T-cell (primary cell): ENCODE measurements at places on chromosomes 11 and 22.

DNA sequence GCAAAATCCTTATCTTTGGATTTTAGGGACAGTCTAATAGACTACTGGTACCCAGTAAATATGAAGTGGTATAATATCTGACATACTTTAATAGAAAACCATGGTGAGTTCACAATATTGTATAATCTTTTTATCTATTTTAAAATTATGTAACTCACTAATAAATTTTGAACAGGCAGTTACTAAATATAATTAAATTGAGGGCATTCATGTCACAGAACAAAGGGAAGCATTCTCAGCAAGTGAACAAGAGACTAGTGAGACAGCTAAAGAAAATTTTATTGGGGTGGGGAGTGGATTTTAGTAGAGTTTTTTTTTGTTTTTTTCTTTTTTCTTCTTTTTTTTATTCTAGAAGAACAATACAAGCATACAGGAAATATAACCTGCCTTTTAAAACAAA lies 55.0 kb downstream of the DNAJC24 start:
- no peak for DNase-seq

- no peak for DNase-seq
Measured at GRCh38 chr11:10900681-10901415, 43.0 kb upstream of the ZBED5 start.

DNA sequence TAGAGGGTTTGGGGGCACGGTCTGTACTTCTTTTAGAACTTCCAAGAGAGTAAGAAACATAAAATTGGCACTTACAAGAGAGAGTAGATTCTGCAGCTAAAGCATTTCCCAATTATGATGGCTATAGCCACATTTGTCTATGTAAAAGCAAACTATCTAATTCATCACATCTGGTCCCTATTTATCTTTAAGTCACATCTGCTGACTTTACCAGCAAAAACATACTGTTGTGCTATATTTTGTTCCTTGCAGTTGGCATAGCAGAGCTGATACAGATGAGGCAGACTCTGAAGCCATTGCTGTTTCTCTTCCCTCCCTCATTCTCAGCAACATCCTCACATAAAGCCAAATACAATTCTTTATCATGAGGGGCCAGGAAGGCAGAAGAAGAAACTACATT lies 1533.5 kb upstream of the RAG2 start:
- no peak for DNase-seq

GRCh38 chr11:96062134-96062533 lies 138.2 kb upstream of the MTMR2 start:
- DNase-seq: no peak

GRCh38 chr11:34044664-34045485 lies 6.7 kb upstream of the CAPRIN1 start:
- DNase-seq: no peak

DNA sequence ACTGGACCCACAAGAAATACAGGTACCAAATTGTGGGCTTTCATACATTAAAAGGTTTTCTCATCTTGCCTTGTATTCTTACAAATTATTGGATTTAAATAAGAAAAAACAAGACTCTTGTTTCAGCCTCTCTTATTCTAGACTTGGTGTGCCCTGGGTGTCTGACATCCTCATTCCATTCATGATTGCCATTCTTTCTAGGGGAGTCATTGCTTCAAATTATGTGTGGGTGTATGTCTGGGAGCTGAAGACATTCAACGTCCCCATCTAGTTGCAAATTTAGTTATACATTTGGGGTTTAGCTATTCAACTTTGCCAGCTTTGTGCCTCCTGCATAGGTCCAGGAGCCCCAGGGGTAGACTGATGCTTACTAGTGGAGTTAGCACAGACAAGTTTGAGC lies 18.1 kb downstream of the MAML2 start:
- no peak for DNase-seq

DNA sequence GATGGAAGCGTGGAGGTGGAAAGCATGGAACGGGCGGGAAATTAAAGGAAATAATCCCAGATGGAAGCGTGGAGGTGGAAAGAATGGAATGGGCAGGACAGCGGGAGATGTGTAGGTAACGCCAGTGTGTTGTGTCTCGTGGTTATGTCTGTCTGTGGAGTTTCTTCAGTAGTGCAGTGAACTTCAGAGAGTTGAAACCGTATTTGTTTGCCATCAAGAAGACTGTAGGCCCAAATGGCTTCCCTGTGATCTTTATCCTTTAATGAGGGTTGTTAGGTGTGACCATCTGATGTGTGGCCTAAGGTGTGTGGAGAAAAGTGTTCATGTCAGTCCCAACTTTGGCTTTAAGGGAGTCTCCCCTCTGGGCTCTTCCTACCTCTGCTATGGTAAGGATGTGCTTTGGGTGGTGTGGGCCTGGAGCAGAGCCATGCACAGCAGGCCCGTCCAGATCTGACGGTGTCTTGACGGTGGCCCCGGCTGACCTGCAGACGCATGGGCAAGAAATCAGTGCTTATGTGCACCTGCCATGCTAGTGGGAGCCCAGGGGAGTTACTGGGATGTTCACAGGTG lies 39.6 kb downstream of the AP2A2 start:
- DNase-seq: no peak

- no peak for DNase-seq
Measured at GRCh38 chr11:119207415-119207960, 1.3 kb downstream of the CBL start.

DNA sequence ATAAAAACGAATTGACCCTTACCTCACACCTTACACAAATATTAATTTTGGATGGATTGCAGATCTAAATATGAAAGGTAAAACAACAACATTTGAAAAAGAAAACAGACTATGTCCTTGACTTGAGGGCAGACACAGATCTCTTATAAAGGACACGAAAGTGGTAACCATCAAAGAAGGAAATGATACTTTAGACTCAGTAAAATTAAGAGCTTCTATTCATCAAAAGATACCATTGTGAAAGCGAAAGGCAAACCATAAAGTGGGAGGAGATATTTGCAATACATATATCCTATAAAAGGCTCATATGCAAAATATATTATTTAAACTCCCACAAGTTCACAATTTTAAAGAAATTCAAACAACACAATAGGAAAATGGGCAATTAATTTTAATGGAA lies 5.0 kb downstream of the HEPACAM start:
- no peak for DNase-seq

DNA sequence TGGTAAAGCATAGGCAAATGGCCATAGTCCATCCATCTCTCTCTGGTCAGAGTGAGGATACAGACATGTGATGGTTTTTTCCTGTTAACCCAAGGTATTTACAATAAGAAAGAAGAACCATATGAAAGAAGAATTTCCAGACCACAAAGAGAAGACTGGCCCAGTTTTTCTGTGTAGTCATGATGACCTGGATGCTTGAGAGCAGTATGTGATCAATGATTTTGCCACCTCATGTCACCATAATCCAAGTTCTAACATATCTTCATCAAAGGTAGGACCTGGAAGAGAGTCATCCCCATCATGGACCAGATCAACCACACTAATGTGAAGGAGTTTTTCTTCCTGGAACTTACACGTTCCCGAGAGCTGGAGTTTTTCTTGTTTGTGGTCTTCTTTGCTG lies at the start of gene OR4D6:
TSS of gene OR4D6 (plus strand) at position 301 of the 400 bp plus-strand sequence. CDS start at position 301, 0 bp downstream.
- DNase-seq: no peak

DNA sequence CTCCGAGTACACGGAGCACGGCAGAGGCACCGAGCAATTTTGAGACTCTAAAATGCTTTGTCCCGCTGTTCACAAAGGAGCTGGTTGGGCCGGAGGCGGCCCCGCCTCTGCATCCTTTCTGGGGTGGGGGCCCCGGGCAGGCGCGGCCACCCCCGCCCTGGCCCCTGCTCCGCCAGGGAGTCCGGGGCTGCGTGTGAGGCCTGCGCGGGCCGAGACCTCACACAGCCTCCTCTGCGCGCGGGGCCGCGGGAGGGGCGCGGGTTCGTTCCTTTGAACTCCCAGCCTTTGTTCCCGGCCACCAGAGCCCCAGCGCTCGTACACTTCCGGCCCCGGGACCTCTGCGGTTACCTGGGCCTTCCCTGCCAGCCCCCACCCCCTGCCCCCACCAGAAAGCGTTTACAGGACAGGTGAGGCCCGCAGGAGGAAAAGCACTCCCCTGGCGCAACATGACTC lies 1.6 kb downstream of the FGF19 start:
- no peak for DNase-seq

DNA sequence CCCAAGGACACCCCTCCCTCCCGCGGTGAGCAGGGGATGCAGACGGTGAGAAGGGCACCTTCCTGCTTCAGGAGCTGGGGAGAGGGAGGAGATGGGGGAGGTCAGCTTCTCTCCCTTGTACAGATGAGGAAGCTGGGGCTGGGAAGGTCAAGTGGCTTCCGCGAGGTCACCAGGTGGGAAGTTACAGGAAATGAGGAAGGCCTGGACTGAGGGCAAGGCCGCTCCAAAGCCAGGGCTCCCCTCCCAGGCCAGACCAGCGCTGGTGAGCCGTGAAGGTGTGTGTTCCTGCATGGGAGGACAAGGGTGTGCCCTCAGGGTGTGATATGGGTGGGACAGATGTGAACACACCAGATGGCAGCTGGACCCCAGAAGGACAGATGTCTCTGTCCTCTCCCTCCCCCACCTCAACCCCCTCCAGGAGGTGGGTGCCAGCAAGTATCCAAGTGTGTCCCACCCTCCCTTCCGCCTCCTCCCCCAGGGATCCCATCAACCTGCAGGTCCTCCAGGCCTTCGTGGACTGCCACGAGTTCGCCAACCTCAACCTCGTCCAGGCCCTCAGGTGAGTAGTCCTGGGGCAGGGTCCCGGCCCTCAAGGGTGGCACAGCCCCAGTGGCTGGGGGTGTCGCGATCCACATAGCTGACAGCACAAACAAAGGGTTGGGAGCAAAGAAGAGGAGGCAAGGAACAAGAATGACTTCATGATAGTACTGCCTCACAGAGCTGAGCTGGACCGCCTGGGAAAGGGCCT lies 16.6 kb downstream of the CYTH4 start:
- no peak for DNase-seq

DNA sequence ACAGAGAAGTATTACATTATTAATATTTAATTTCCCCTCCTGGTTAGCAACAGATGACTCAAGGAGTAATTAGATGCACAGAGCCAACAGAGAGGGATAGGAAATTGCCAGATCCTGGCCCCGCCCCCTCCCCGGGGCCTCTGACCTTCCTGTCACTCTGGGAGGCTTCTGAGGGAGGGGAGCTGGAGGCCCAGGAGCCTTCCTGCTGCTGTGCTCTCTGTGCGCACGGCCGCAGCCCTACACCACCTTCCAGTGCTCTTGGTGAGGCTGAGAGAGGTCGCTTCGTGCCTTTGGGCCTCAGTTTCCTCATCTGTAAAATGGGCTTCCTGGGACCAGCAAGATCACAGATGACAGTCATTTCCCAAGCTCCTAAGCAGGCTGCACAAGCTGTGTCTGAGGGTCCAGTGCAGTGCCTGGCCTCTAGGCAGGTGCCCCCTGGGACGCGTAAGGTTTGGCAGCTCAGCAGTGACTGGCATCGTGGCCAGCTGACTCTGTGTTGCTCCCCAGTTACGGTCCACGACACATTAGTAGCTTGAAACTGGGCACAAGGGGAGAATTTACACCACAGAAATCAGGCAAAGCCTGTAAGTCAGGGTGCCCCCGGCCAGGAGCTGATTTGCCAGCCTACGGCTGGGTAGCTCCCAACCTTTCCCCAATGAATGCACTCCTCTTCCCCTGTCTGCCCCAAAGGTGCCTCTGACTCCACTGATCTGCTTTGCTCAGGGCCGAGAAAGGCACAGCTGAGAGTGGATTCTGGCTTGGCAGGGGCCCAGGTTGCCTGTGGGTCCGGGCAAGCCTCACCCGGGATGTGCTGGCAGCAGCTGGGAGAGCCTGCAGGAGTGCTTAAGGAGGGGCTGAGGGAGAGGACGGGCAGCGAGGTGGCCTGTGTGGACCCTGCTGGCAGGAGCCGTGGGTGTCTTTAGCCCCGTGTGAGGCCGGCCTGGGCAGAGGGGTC lies 2.3 kb downstream of the ADORA2A start:
- peak; percentile 63 for DNase-seq

GRCh38 chr11:2777871-2778629 lies 78.3 kb upstream of the KCNQ1OT1 start:
- no peak for DNase-seq

GRCh38 chr11:126112547-126112946 lies 49.9 kb upstream of the CDON start:
- DNase-seq: no peak

- no peak for DNase-seq
Measured at GRCh38 chr22:47239474-47239860, 477.0 kb downstream of the TBC1D22A start.

GRCh38 chr11:118198370-118198769 lies 21.9 kb upstream of the SCN2B start:
- peak; percentile 66 for DNase-seq

DNA sequence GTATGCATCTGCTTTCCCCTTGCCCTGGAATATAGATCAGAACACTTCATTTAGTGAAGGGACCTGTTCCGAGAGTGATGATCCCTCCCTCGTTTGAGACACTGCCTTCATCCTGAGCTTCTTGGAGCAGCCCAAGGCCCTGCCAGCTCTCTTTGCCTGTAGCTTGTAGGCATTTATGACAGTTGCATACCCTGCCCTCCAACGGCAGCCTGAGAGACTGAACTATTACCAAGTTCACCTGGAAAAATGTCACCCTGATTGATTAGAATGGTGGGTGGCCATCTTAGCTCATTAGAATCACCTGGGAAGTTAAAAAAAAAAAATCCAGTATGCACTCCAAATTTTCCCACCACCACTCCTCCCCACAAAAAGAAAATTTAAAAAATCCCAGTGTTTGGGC lies 1.5 kb downstream of the MICAL3 start:
- no peak for DNase-seq

DNA sequence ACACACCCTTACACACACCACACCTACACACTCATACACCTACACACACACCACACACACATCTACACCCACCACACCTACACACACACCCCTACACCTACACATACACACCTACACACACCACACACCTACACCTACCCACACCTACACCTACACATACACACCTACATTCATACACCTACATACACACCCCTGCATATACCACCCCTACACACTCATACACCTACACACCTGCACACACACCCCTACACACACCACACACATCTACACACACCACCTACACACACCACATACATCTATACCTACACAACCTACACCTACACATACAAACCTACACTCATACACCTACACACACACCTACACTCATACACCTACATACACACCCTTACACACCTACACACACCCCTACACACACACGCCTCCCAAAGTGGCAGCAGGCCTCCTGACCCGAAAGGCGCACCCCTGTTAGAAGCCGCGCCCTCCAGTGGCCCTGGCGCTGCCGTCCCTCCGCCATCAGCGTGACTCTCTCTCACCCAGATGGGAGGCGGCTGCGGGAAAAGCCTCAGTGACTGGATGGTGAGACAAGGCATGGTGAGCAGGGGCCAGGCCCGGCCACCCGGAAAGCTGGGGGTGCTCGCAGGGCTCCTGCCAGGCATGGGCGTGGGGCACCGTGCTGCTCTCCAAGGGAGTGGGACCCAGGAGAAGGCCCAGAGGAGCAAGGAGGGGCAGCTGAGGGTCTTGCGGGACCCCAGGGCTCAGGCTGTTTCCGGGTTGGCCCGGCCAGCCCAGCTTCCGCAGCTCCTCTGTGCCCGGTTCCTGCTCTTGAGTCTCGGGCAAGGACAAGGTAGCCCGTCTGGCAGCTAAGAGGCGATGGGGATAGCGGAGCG lies 37.0 kb upstream of the HMOX1 start:
- DNase-seq: no peak

- no peak for DNase-seq
Measured at GRCh38 chr11:105811242-105811641, 201.4 kb downstream of the GRIA4 start.
